Lower lobe of right lung (tissue), 2 donors: ENCODE measurements at places on chromosomes 6 and 20. TPM values are rescaled to one million over a fixed set of nuclear protein-coding genes. Genes with fewer than 3 reads are reported as not detected.
A peak's percentile ranks its signal among the peaks of the same experiment; 100 is the strongest.

Gene OTOR
- not detected for total RNA-seq

Gene KCNQ5
- 0.35 TPM for total RNA-seq

Gene TP53TG5
- total RNA-seq = not detected

Gene MRPL14
- 83.9 TPM for total RNA-seq

Gene SNAI1
- 1.9 TPM for total RNA-seq

DNA sequence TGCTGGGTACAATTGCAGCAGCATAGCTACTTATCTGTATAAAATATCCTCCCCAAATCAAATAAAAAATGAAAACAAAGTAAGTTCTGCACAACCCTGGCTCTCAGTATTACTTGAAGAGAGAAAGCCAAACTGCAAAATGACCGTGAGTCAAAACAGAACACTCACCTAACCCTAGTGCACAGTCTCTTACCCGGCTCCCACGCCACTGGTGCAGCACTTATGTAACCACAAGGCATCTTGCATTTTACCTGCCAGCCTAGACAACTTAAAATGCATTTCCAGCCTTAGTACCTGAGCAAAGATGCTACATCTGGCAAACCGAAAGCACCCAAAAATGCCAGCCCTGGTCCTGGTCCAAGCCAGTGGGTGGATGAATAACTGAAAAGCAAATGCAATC is 12.4 kb upstream of the SIRPB1 start:
- no peak for DNase-seq

DNA sequence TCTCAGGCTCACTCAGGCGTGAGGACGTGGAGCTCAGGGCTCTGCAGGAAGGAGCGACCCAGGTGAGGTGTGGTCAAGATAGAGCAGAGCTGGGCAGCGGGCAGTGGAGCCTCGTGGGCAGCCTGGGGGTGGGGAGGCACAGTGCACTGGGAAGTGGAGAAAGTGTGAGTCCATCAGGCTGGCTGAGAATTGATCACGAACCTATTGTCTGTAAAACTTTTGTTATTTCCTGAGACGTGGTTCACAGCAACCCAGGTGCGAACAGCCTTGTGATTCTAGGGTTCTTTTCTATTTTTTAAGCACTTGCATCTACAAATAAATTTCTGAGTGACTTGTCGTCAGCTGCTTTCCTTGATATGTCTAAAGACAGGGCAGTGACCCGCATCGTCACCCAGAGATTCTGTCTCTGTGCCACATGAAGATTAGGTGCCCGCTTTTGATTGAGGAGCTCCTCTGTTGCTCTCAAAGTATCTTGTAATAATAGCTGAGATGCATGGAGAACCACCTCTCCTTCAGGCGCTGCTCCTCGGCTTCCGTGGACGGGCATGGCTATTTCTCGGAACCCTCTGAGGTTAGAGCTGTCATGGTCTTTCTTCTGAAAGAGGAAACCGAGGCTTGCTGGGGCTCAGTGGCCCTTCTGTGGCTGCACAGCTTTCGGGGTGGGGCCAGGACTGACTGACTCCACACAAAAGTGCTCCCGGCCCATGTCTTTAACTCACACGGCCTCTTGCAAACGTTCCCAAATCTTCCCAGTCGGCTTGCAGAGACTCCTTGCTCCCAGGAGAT is 662 bp upstream of the CCR6 start:
- no peak for DNase-seq

- DNase-seq = peak; percentile 22
Observed at GRCh38 chr6:41759905-41760579, 12.8 kb upstream of the PGC start.

DNA sequence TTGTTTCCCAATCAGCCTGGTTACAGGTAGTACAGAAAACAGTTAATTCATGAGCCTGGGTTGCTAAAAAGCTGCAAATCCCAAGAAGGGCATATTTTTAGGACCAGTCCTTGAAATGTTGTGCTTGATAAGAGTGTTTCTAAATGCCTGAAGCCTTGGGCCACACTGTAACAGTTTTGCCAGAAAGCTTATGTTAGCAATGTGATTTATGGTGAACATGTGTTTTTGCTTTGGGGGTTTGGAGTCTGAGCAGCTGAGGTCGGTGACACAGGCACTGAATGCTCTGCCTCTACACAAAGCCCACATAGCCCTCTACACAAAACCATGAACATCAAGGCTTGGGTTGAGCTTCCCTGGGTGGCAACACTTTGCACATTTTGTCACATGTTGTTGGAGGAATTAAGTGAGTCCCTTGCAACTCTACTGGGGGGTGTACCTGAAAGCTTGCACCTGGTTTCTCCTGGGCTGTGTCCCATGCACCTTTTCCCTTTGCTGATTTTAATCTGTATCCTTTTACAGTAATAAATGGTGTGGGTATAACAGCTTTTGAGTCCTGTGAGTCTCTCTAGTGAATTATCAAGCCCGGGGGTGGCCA is 22.2 kb downstream of the AHI1 start:
- no peak for DNase-seq

DNA sequence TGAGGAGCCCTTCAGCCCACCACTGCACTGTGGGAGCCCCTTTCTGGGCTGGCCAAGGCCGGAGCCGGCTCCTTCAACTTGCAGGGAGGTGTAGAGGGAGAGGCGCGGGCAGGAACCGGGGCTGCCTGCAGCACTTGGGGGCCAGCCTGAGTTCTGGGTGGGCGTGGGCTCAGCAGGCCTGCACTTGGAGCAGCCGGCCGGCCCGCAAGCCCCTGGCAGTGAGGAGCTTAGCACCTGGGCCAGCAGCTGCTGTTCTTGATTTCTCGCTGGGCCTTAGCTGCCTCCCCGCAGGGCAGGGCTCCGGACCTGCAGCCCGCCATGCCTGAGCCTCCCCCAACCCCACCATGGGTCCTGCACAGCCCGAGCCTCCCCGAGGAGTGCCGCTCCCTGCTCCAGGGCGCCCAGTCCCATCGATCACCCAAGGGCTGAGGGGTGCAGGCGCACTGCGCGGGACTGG is 101.7 kb upstream of the ADGRB3 start:
- peak; percentile 39 for DNase-seq

- no peak for DNase-seq
Observed at GRCh38 chr6:69622924-69623323, 173.9 kb downstream of the LMBRD1 start.

DNA sequence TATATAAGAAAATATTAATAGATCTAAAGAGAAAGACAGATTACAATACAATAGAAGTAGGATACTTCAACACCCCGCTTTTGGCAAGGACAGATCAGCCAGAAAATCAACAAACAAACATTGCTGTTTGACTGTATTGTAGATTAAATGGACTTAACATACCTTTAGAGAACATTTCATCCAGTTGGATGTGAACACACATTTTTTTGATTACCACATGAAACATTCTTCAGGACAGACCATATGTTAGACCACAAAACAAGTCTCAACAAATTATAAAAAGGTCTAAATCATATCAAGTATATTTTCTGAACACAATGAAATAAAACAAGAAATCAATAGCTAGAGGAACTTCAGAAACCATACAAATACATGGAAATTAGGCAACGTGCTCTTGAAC is 148.2 kb downstream of the TRMT11 start:
- DNase-seq = no peak

DNA sequence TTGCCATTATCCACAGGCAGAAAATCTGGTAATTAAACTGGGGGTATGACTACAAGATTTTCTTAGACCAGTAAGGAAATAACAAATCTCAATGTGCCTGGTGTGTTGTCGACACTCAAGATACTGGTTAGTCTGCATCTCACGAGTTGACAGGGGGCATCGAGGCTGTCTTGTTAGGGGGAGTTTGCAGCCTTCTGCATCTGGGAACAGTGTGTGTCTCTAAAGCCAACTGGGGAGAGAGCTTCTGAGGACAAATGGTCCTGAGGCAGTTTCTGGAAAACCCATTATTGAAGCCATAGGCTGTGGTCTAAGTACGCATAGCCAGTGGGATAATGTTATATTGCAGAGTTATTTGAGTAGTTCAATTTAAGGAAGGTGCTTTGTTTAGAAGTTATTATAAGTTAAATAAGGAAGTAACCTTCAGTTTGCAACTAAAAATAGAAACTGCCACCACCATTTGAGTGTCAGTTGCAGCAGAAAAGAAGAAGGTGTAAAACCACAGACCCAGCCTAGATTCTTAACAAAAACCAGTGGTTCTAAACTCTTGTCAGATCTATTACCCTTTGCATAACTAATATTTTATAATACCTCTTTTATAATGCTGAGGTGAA is 15.4 kb upstream of the MAPK13 start:
- no peak for DNase-seq

GRCh38 chr6:107625264-107625663 is 135.3 kb downstream of the SOBP start:
- DNase-seq = no peak

GRCh38 chr20:58237318-58238132 is 9.1 kb upstream of the ANKRD60 start:
- no peak for DNase-seq

- no peak for DNase-seq
Observed at GRCh38 chr6:63573899-63574553, 1.7 kb downstream of the LOC128125822 start.

- DNase-seq = no peak
Observed at GRCh38 chr6:154491567-154492470, 18.7 kb downstream of the CNKSR3 start.

DNA sequence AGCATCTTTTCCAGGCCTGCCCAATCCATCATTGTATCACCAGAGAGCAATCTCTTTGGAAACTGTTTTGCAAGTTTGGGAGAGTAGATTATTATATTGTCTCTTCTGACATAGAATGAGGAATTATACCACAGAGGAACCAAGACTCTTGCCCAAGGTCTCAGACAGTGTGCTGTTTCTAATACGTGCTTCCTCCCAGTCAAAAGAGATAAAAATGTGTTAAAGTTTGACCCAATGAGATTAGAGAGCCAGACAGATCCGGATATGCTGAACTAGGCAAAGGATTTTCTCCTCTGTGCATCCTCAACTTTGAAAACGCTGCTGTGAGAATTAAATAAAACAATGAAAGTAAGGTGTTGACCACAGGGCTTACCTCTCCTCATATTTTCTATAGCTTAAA is 18.6 kb upstream of the NT5E start:
- no peak for DNase-seq

- DNase-seq = no peak
Observed at GRCh38 chr6:138162955-138163575, 1.3 kb downstream of the ARFGEF3 start.

DNA sequence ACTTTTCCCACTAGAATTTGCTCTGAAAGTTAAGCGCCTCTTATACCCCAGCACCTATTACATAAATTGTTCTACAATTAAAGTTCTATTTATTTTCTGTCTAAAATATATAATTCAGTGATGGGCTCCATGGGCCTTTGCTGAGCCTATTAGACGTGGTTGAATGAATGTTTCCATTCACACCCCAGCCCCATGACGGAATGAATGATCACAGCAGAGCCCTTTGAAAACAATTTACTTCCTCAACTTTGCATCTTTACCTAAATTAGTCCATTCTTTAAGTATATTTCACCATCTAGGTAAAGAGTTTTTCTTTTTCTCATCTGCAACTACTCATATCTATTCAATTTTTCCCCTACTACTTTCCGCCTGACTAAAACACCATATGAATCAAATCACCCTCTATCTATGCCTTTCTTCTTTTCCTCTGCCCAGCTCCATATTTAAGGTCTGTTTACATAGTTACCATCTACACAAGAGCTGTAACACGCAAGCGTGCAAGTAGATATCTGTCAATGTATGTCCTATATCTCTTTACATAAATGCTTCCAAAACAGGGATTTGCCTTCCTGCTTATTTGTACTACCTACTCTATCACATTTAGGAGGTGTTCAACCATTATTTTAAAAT is 69.7 kb downstream of the ECT2L start:
- no peak for DNase-seq

GRCh38 chr6:140966676-140967075 is 1166.0 kb upstream of the GJE1 start:
- no peak for DNase-seq

DNA sequence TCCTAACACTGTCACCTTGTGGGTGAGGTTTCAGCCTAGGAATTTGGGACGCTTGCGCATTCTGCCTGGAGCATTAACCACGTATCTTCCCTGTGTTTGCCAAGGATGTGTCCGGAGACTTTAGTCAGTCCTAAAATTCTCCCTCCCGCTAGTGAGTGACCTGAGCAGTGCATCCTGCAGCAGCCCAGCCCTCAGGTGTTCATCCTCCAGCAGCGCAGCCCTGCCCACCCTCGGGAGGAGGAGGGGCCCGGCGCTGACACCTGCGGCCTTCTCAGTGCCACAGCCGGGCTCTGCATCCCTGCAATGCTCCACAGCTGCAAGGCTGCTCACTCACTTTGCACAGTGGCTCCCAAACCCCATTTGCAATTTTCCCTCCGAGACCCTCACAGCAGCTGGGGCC is 79.5 kb downstream of the ERMARD start:
- no peak for DNase-seq

GRCh38 chr6:17416806-17417205 is 23.4 kb downstream of the CAP2 start:
- DNase-seq = no peak

- no peak for DNase-seq
Observed at GRCh38 chr6:118683881-118684872, 32.8 kb upstream of the CEP85L start.

DNA sequence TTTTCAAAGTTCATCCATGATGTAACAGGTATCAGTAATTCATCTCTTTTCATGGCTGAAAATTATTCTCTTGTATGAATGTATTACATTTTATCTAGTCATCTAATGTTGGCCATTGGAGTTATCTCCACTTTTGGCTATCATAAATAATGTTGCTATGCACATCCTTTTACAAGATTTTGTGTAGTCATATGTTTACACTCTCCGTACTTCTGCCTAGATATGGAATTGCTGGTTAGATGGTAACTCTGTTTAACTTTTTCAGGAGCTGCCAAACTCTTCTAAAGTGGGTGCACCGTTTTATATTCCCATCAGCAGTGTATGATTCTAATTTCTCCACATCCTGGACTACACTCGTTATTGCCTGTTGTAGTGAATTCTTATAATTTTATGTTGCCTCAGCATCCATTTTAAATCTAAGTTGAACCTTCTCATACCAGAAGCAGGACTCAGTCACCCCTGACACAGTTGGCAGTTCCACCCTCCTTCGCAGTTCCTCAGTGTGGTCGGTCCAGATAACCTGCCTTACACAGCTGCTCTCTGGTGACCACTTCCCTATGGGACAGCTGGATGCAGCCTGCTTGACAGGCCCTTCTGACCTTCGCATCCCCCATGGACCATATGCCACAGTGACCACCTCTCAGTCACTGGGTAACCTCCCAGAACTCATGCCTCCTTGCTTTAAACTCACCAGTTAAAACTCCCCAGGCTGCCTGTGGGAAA is 33.9 kb downstream of the KIZ start:
- no peak for DNase-seq
